HAP-1 (cell line): ENCODE measurements at places on chromosomes 13 and 19.

GRCh38 chr13:95783747-95784146 lies 106.8 kb downstream of the DNAJC3 start:
- DNase-seq: no peak

GRCh38 chr13:112807653-112808376 lies 118.0 kb downstream of the ATP11A start:
- no peak for DNase-seq

DNA sequence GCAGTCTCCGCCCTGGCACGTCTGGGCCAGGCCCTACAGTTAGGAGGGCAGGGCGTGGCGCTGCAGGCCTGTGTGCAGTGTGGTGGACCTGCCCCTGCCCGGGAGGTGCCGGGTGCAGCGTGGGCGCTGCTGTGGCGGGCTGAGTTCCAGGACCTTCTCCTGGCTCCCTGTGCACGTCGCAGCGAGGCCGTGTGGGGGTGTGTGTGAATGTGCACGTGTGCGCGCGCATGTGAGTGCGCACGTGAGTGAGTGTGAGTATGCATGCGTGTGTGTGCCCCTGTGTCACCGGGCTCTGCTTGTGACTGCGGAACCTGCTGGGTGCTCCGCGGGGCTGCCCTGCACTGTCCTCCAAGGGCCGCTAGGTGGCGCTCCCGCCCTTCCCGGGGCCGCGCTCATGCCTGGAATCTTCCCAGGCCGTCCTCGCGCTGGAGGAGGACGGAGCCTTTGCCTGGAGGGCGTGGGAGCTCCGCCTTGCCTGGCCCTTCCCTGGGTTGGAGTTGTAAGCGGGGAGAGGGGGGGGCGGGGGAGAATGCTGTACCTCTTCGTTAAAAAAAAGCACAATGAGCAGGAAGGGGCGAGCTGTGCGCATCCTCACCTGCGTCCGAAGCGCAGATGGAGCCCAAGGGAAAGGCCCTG lies 79.3 kb downstream of the KDM4B start:
- DNase-seq: peak; percentile 70

GRCh38 chr19:5011476-5012238 lies 42.7 kb downstream of the KDM4B start:
- no peak for DNase-seq

- no peak for DNase-seq
These were observed 1.1 kb upstream of the FARP1 start for GRCh38 chr13:98141509-98142379.

- peak; percentile 98 for DNase-seq
These were observed 48.6 kb upstream of the TRPC4 start for GRCh38 chr13:37918116-37918714.

GRCh38 chr19:3932931-3933810 lies at the start of gene NMRK2:
TSS of gene NMRK2 (plus strand) at chr19:3933069. CDS start at chr19:3933672, 603 bp downstream.
- no peak for DNase-seq

GRCh38 chr19:8643860-8644653 lies 13.6 kb downstream of the NFILZ start:
- DNase-seq: no peak

DNA sequence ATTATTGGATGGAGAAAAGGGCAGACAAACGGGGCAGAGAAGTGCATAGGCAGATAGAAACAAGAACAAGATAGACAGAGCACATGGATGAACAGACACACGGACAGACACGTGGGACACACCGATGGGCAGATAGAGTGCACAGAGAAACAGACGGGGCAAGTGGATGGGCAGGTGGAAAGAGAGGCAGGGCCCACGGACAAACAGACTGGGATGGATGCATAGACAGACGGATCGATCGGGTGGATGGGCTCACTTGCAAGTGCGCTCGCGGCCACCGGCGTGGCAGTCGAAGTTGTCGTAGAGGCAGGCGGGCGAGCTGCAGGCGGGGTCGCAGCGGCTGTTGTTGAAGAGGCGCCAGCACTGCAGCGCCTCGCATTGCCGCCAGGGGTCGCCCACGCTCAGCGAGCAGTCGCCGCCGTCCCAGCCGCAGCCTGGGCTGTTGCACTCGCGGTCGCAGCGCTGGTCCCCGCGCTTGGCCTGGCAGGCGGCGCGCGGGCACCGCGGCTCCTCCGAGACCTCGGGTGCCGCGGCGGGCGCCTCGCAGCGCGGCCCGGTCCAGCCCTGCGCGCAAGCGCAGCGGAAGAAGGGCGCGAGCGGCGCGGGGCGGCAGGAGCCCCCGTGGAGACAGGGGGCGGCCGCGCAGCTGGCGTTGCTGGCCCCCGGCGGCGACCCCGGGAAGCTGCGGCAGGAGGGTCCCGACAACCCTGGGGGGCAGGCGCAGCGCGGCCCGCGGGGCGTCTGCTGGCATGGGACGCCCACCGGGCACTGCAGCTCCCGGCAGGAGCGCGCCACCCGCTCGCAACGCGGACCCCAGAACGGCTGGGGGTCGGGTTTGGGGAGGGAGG lies 23.3 kb downstream of the NOTCH3 start:
- DNase-seq: peak; percentile 81
